Hippocampal formation (tissue), 2 donors: ENCODE measurements at places on chromosomes 1 and 21.

GRCh38 chr1:88441022-88441421, 243.1 kb upstream of the PKN2 start:
- no peak for DNase-seq

GRCh38 chr1:68745011-68745410, 248.1 kb upstream of the DEPDC1 start:
- no peak for DNase-seq

DNA sequence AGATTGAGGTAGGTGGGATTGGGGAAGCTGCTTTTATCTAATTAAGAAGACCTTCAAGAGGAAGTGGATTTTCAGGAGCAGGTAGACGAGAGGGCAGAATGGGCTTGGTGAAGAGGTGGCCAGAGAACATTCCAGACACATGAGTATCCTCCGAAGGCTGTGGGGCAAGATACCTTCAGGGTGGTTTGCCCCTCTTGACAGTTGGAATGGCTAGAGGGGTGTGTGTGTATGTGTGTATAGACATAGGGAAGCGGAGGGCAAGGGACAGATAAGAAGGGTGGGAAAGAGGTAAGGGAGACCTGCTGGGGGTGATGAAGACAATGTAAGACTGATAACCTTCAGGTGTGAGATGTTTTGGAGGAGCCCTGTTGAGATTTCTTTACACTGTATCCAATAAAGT, 46.8 kb upstream of the TSPAN2 start:
- no peak for DNase-seq

DNA sequence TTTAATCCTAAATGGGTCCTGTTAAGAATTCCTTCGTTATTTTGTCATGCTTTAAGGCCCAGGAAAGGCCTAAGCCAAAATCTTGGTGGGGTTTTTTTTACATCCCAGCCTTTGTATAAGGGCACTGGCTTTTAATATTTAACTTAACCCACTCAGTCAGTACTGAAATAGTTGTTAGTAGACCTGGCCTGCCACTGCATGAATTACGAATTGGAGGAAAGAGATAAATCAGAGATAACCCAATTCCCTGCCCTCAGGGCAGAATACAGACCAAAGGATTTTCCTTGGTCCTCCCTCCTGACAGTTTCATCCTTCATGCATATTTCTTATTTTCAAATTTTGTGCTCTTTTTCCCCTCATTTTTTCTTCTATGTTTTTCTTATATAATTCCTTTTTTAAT, 193.0 kb downstream of the FASLG start:
- no peak for DNase-seq

GRCh38 chr1:116335850-116336624, 37.0 kb upstream of the ATP1A1 start:
- DNase-seq = no peak

GRCh38 chr1:67803380-67804279, 29.6 kb downstream of the GNG12 start:
- no peak for DNase-seq

GRCh38 chr1:91727763-91728162, 158.2 kb downstream of the TGFBR3 start:
- no peak for DNase-seq

GRCh38 chr1:157438146-157438545, 114.2 kb downstream of the FCRL5 start:
- no peak for DNase-seq

DNA sequence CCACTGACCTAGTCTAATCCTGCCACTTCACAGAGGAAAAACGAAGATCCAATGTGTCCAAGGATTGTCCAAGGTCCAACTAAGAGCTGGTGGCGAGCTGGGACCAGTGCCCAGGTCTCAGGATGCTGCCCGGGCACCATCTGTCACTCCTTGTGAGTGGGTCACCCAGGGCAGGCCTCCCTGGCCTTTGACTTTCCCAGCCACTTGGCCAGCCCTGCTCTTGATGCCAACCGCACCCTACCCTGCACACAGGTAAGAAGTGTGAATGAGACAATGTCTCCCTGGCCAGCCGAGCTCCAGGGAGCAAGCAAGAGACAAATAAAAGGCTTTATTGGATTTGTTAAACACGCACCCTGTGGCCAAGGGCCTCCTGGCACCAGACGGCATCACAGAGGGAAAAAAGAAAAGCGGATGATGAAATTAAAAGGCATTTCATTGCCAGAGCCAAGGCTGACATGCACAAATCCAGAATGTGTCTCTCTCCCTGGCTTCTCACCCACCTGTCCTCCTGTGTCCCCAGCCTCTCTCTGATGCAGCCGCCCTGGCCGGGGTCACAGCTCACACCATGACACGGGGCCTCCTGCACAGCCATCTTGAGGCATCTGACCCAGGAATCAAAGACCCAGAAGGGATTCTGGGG, 72.8 kb downstream of the CAMK2N1 start:
- no peak for DNase-seq
